ENCODE measurements at places on chromosomes 13 and 19. TPM values are rescaled to one million over a fixed set of nuclear protein-coding genes. Genes with fewer than 3 reads are reported as not detected.
A peak's percentile ranks its signal among the peaks of the same experiment; 100 is the strongest.

SOX1 gene
- polyA plus RNA-seq, result not detected

KLK2 gene
- polyA plus RNA-seq, result not detected

GJB2 gene
- polyA plus RNA-seq, result not detected

ANGPTL8 gene
- not detected for polyA plus RNA-seq

- H3K4me3 ChIP-seq, result no peak overlapping the region
- no peaks in the 10 kb centered on the region for H3K27me3 ChIP-seq
- H3K36me3 ChIP-seq, result no peaks in the 10 kb centered on the region
- no peak overlapping the region for H3K27ac ChIP-seq
Observed at GRCh38 chr13:63421123-63421522, 2005.5 kb upstream of the PCDH20 start.

GRCh38 chr19:3474010-3474409 is 6.3 kb downstream of the SMIM24 start:
- no peak overlapping the region for H3K27ac ChIP-seq
- no peak for DNase-seq
- H3K4me3 ChIP-seq, result no peak overlapping the region
- no peaks in the 10 kb centered on the region for H3K36me3 ChIP-seq

- DNase-seq, result no peak
- peaks cover 4% of the 10 kb centered on the region for H3K27me3 ChIP-seq
- peaks cover 3% of the 10 kb centered on the region for H3K4me1 ChIP-seq
- no peak overlapping the region for H3K27ac ChIP-seq
Observed at GRCh38 chr13:33340631-33341030, 55.1 kb upstream of the STARD13 start.

DNA sequence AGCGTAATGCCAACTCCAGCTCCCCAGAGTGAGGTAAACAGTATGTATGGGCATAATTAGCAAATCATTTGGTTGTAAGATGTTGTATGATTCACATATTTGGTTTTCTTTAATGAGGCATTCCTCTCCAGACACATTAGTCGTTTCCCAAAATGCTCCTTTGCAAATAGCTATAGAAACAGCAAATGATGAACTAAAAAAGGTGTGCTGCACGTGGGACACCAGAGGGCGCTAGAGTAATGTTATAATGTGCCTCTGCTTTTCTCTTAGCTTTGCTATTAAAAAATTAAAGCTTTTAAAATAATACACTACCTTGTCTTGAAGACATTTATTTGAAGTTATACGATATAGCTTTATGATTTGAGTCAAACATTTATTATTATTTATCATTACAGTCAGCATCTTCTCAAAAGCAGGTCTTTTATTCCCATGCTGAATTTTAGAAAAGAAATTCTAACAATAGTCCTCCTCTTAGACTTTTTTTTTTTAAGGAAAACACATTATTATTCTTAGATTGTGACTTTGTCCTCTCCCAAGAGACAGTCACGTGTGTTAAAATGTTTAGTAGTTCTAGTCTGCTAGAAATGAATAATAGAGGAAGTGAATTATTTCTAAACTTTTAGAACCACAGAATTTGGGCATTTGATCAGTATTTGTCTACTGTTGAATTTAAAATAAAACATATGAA is 121.6 kb upstream of the FRY start:
- no peaks in the 10 kb centered on the region for H3K27me3 ChIP-seq
- no peak overlapping the region for H3K4me3 ChIP-seq
- H3K36me3 ChIP-seq, result no peaks in the 10 kb centered on the region
- peak; percentile 6 for DNase-seq
- no peak overlapping the region for H3K27ac ChIP-seq

- no peak overlapping the region for H3K27ac ChIP-seq
- peaks cover 30% of the 10 kb centered on the region for H3K4me1 ChIP-seq
- H3K36me3 ChIP-seq, result peaks cover 10% of the 10 kb centered on the region
- H3K4me3 ChIP-seq, result no peak overlapping the region
- DNase-seq, result no peak
Observed at GRCh38 chr19:49681830-49682229, 4.8 kb downstream of the PRMT1 start.

- peaks cover 1% of the 10 kb centered on the region for H3K4me1 ChIP-seq
- no peak for DNase-seq
- peaks cover 31% of the 10 kb centered on the region for H3K36me3 ChIP-seq
Observed at GRCh38 chr19:16509141-16510061, 13.2 kb downstream of the C19orf44 start.

- H3K27me3 ChIP-seq, result no peaks in the 10 kb centered on the region
- no peak overlapping the region for H3K4me3 ChIP-seq
- no peak overlapping the region for H3K27ac ChIP-seq
- H3K36me3 ChIP-seq, result no peaks in the 10 kb centered on the region
Observed at GRCh38 chr13:32883474-32883873, 132.7 kb upstream of the KL start.

- no peaks in the 10 kb centered on the region for H3K27me3 ChIP-seq
- no peak overlapping the region for H3K4me3 ChIP-seq
- peaks cover 9% of the 10 kb centered on the region for H3K36me3 ChIP-seq
- DNase-seq, result no peak
- H3K27ac ChIP-seq, result peak overlapping the region; percentile 32
- H3K4me1 ChIP-seq, result peaks cover 37% of the 10 kb centered on the region
Observed at GRCh38 chr19:1475751-1476437, 3.1 kb downstream of the C19orf25 start.
